ENCODE measurements at places on chromosomes 4 and X. TPM values are rescaled to one million over a fixed set of nuclear protein-coding genes. Genes with fewer than 3 reads are reported as not detected.

DNA sequence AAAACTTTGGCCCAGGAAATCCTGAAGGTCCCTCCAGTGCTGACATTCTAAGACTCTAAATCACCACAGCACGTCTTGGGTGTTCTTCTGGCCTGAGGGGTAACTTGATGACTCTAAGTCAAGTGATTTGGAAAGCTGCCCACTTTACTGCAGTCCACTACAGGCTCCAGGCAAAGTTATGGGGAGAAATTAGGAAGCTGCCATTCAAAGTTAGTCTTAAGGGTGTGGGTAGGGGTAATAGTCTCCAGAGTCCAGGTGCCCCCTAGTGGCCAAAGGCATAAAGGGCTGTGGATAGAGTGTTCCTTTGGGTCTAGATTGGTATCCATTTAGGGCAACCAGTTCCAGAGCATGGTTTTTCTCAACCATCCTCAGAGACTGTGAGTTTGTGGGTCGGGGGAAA is 38.7 kb upstream of the SLC16A2 start:
- no peaks in the 10 kb centered on the region for H3K4me1 ChIP-seq
- H3K36me3 ChIP-seq = no peaks in the 10 kb centered on the region
- no peak overlapping the region for H3K27ac ChIP-seq
- H3K4me3 ChIP-seq = no peak overlapping the region
- DNase-seq = peak; percentile 30
- H3K27me3 ChIP-seq = peaks cover 7% of the 10 kb centered on the region

DNA sequence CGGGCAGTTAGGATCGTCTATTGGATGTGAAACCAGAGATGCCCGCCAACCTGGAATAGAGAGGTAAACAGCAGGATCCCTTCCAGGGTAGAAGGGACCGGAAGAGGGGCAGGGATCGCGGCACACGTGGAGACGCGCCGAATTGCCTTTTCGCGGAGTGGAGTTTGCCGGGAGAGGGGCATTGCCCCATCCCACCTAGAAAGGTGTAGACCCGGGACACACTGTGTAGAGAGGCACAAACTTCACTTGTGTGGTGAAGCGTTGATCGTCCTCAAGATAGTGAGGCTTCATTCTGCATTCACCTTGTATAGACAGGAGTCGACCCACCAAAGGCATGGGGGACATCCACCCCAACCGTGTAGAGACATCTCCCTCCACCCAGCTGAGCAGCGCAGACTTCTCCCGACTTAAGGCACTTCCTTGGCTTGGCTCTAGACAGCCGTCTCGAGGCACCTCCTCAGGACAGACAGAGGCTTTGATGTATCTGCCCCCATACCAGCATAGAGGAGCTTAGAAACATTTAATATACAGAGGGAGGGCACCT is 410 bp downstream of the GNL3L start:
- peaks cover 28% of the 10 kb centered on the region for H3K4me1 ChIP-seq
- no peak for DNase-seq
- no peaks in the 10 kb centered on the region for H3K27me3 ChIP-seq

The GAB1 gene
- 0.74 TPM for total RNA-seq

DNA sequence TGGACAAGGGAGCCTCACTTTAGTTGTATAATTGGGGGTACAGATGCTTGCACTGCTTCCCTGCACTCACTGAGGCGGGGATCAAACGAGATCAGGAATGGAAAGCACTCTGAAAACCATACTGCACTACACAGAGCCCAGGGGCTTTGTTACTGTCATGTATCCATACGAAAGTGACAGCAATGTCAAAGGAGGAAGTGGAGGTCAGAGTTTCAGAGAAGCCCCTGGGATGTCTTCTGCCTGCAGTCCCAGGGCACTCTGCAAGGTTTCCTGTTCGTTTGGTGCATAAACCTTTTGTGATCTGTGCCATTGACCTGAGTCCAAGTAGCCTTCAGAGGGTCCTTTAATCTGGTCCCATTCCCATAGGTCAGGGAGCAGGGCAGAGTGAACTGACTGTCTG is 31.2 kb downstream of the RNF175 start:
- H3K4me1 ChIP-seq = peaks cover 3% of the 10 kb centered on the region
- no peaks in the 10 kb centered on the region for H3K27me3 ChIP-seq
- DNase-seq = no peak

- H3K27me3 ChIP-seq = no peaks in the 10 kb centered on the region
- H3K36me3 ChIP-seq = no peaks in the 10 kb centered on the region
- no peak for DNase-seq
- peaks cover 9% of the 10 kb centered on the region for H3K4me1 ChIP-seq
- H3K4me3 ChIP-seq = peak overlapping the region; percentile 47
These were observed 5.7 kb upstream of the PLCXD1 start for GRCh38 chrX:275476-275966.

- H3K27ac ChIP-seq = no peak overlapping the region
- H3K27me3 ChIP-seq = no peaks in the 10 kb centered on the region
- H3K36me3 ChIP-seq = no peaks in the 10 kb centered on the region
- peak; percentile 6 for DNase-seq
These were observed 2.4 kb upstream of the RAB40AL start for GRCh38 chrX:102934624-102935023.

The TEC gene
- total RNA-seq = 3.9 TPM

GRCh38 chr4:3221996-3222395 is 27.0 kb upstream of the MSANTD1 start:
- no peaks in the 10 kb centered on the region for H3K4me1 ChIP-seq
- no peak overlapping the region for H3K4me3 ChIP-seq
- DNase-seq = no peak
- no peak overlapping the region for H3K27ac ChIP-seq
- H3K36me3 ChIP-seq = peaks cover 18% of the 10 kb centered on the region
- H3K27me3 ChIP-seq = no peaks in the 10 kb centered on the region

The MSX1 gene
- 0.10 TPM for total RNA-seq

DNA sequence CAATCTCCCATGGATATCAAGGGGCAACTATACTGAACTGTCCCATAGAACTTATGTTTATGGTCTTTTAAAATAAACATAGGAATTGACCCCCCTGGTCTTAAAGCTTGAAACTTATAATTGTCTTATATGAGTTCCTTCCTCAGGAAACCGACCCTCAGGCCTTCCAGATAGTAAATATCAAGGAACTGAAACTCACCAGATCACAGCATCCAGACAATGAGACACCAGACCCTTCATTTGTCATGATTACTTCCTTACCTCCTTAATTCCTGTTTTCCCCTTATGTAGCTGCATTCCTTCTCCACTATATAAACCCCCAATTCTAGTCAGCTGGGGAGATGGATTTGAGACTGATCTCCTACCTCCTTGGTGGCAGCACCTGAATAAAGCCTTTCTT is 94.8 kb upstream of the GRPR start:
- H3K36me3 ChIP-seq = no peaks in the 10 kb centered on the region
- no peaks in the 10 kb centered on the region for H3K27me3 ChIP-seq
- no peak overlapping the region for H3K27ac ChIP-seq
- DNase-seq = no peak
- H3K4me3 ChIP-seq = no peak overlapping the region

DNA sequence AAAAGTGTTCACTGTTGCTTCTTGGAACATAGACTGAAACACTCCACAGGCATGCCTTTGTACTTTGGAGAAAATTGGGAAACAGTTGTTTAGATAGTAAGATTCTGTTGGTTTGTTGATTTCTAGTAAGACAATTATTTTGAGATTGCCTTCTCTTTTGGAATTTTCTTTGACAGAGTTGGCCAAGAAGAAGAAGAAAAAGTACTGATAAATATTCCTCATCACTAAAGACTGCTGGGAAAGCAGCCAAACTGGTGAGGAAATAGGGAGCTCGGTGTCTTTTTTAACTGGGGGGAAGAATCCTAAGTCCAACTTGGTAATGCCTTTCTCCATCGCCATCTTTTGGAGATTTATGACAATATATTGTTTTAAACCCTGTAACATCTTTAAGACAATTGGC is 370.7 kb downstream of the GPAT3 start:
- no peak overlapping the region for H3K4me3 ChIP-seq
- peaks cover 3% of the 10 kb centered on the region for H3K27me3 ChIP-seq
- H3K27ac ChIP-seq = no peak overlapping the region
- H3K4me1 ChIP-seq = no peaks in the 10 kb centered on the region
- no peaks in the 10 kb centered on the region for H3K36me3 ChIP-seq

- H3K4me3 ChIP-seq = no peak overlapping the region
- no peaks in the 10 kb centered on the region for H3K36me3 ChIP-seq
- H3K4me1 ChIP-seq = no peaks in the 10 kb centered on the region
- H3K27me3 ChIP-seq = no peaks in the 10 kb centered on the region
- H3K27ac ChIP-seq = no peak overlapping the region
- DNase-seq = no peak
These were observed 201.1 kb downstream of the OPHN1 start for GRCh38 chrX:68232206-68232605.

The CYBB gene
- 0.76 TPM for total RNA-seq

The OTUD6A gene
- total RNA-seq = not detected

DNA sequence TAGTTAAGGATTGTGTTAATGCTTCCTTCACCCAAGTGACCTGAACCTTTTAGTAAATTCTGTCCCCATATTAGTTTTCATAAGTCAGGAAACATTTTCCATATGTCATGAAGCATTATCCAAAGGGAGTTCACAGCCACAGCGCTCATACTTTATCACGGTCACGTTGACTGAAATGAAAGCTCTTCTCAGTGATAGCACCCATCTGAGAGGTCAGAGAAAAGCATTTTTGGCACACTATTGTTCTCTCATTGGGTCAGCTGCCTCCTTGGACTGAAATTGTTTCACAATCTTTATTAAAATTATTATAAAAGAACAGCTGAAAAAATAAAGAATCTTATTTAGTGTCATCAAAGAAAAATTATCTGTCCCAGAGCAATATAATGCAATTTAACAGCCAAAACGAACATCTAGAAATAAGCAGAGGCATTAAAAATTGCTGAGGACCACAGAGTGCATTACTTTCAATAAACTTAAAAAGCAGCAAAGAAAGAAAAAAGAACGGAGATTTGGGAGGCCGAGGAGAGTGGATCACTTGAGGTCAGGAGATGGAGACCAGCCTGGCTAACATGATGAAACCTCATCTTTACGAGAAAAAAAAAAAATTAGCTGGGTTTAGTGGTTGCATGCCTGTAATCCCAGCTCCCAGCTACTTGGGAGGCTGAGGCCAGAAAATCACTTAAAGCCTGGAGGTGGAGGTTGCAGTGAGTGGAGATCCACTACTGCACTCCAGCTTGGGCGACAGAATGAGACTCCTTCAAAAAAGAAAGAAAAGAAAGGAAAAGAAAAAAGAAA is 680.8 kb upstream of the FAM241A start:
- H3K36me3 ChIP-seq = no peaks in the 10 kb centered on the region
- H3K4me3 ChIP-seq = no peak overlapping the region
- H3K27me3 ChIP-seq = no peaks in the 10 kb centered on the region
- no peak for DNase-seq

GRCh38 chrX:29318012-29318411 is 730.8 kb downstream of the IL1RAPL1 start:
- DNase-seq = no peak
- no peaks in the 10 kb centered on the region for H3K36me3 ChIP-seq
- no peaks in the 10 kb centered on the region for H3K4me1 ChIP-seq
- no peaks in the 10 kb centered on the region for H3K27me3 ChIP-seq

DNA sequence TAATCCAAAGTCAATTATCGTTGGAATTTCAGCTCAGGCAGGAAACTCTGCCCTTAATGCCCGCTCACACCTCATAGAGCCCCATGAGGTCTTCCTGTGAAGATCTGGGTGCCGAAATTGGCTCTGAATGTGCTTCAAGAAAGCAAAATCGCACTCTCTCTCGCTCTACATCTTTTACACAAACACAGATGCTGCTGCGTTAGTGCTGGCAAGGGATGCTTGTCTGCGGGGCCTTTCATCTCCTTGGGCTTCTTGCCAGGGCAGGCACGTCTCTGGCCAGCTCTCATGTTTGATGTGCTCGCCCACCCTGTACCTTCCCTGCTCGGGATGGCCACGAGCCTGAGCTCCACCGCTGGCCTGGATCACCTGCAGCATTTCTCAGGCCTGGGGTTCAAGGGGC is 66.5 kb downstream of the CLCN4 start:
- DNase-seq = no peak
- H3K4me1 ChIP-seq = no peaks in the 10 kb centered on the region
- no peak overlapping the region for H3K4me3 ChIP-seq
- no peaks in the 10 kb centered on the region for H3K36me3 ChIP-seq
- no peak overlapping the region for H3K27ac ChIP-seq
- H3K27me3 ChIP-seq = no peaks in the 10 kb centered on the region
